ENCODE measurements at places on chromosomes 7 and 10.

DNA sequence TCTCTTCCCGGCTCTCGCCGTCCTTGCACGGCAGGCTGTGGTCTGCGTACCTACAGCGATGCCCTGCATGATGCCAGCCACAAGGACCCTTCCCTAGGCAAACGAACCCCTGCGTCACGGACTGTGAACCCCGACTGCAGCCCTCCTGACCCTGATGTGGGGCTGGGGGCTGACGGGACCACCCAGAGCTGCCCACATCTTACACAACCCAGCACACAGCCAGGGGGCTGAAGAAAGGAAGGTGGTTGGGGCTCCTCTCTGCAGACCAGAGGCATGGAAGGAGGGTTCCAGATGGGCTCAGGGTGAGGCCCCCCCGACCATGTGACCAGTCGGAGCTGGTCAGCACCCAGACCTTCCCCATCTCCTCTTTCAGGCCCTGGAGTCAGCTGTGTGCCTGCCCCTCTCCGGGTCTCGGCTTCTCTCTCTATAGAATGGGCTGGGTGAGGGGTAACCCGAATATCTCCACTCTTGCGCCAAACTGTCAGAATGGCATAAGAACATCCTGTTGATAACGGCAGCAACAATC, 41.4 kb downstream of the EBF3 start:
- DNase-seq = no peak

DNA sequence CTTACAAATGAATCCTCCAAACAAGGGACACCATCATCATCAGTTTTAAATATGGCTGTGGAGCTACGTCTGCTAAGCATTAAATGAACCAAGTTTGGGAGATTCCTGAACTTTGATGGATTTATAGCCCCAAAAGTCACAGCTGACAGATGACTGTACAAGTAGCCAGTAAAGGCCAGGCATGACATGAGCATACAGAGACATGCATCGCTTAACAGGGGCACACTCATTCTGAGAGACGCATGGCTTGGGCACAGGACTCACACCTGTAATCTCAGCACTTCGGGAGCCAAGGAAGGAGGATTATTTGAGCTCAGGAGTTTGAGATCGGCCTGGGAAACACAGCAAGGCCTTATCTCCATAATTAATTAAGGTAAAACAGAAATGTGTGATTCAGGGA, 166.2 kb downstream of the PARD3 start:
- no peak for DNase-seq

DNA sequence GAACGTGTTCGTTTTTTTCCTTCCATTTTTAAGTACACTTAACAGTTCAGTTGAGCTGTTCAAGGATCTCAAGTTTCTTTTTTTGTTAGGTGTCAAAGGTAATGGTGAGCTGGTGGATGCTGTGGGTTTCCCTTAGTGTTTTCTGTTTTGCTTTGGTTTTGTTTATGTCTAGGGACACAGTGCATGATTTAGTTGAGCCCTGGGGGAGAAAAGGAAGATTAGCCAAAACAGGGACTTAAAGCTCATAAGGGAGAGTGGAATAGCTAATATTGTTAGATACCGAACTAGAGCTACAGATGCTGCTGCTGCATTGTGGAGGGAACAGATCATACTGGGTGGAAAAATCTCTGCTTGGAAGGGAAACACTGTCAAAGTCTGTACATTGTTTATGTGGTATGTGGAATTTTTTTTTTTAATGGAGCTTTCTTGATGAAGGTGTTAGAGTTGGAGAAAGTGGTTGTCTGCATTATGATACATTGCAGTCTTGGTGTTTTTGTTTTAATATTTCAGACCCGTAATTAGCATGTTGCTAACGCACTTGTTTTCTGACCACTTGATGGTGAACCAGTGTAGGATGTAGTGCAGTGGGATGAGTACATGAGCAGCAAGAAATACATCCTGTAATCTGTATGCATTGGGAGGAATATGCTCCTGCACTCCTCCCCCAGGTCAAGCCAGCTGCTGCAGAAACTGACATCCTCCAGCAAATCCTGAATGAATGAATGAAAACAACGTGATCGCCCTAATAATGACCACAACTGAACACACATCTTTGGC, 2.1 kb downstream of the GLCCI1 start:
- no peak for DNase-seq

DNA sequence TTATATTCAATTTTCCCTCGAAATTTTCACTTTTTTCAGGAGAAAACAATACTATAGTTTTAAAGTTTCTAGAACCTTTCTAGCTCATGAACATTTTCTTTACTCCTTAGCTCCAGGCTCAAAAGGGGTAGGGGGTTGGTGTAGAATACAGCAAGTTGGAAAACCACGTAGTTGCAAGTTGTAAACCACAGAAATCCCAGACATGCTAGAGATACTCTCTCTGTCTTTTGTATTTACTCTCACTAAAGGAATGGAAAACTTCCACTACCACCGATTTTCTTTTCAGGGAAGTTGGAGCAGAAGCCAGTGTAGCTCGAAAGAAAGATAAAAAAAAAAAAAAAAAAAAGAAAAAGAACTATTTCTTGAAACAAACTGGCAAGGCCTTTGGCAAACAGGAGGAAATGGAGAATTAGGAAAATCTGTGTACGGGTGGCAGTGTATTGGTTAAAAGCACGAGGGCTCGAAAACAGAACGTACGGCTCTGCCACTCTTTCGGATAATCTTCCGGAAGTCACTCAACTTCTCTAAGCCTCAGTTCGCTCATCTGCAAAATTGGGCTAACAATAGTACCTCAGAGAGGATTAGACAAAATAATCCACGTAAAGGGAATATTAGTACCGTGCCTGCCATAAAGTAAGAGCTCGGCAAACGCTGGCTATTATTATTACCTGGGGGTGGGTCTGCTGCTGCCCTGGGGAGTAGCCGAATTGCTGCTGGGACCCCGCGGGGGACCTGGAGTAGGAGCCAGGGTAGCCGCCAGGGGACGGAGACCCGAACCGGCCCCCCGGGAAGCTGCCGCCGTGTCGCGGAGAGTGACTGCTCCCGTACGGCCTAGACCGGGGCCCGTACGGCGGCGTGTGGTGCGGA, 628 bp downstream of the MPLKIP start:
- no peak for DNase-seq

GRCh38 chr7:29248713-29249382, 54.3 kb downstream of the CHN2 start:
- no peak for DNase-seq

DNA sequence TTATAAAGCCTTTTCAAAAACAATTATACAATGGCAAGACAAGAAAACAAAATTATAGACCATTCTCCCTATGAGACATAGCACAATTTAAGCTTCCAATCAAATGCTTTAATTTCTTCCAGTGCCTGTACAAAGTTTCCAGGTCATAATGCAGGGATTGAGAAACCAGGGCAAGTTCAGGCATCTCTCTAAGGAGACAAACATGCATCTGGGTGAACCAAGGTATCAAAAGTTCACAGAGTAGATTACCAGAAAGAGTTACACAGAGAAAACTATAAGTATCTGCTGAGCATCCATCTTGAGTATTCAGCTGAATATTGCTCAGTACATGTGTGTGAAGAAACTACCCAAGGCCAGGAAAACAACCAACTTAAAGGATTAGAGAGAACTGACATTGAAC, 89.1 kb downstream of the COL28A1 start:
- DNase-seq = no peak

GRCh38 chr10:112126172-112126571, 57.4 kb downstream of the GPAM start:
- no peak for DNase-seq

GRCh38 chr7:9264395-9264794, 831.0 kb downstream of the NXPH1 start:
- DNase-seq = no peak

- no peak for DNase-seq
Measured at GRCh38 chr7:27073076-27073475, 22.7 kb downstream of the HOXA1 start.

- DNase-seq = no peak
Measured at GRCh38 chr7:70470746-70471145, 661.2 kb upstream of the GALNT17 start.

DNA sequence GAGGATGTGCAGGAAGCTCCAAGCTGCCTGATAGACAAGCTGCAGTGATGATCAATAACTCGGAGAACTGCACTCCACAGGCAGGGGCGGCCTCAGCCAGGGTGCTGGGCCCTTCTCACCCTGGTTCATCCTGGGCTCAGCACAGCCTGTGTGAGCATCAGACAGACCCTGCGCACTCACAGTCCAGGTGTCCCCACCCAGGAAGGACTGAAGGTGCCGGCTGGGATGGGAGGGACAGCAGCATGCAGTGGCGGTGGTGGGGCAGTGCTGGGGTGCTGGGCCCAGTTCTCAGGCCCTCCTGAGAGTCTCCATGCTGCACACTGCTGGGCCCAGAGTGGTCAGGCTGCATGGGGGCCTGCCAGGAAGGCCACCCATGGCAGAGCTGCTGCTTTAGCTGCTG, 74.1 kb downstream of the ITIH5 start:
- DNase-seq = no peak

- DNase-seq = no peak
Measured at GRCh38 chr10:14564268-14564744, 210.4 kb downstream of the FAM107B start.

- no peak for DNase-seq
Measured at GRCh38 chr10:23293973-23294590, 50.5 kb downstream of the C10orf67 start.

GRCh38 chr7:11935905-11936304, 103.9 kb upstream of the THSD7A start:
- no peak for DNase-seq

GRCh38 chr7:134059921-134060320, 67.2 kb upstream of the LRGUK start:
- DNase-seq = no peak

DNA sequence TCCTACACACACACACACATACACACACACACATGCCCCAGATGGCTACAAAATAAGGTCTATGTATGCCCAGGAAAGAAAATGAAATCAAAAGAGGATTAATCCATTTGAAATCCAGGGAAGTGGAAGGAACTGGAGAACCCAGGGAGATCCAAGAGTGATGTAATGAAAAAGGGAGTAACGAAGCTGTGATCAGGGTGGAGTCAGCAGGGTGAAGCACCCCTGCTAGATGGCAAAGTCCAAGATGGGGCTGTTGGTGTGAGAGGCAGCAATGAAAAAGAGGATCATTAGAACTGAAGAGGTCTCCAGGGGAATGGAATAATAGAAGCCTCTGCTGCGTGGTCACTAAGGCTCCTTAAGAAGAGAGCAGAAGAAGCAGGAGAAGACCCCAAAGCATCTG, 43.6 kb upstream of the IL6 start:
- DNase-seq = no peak

DNA sequence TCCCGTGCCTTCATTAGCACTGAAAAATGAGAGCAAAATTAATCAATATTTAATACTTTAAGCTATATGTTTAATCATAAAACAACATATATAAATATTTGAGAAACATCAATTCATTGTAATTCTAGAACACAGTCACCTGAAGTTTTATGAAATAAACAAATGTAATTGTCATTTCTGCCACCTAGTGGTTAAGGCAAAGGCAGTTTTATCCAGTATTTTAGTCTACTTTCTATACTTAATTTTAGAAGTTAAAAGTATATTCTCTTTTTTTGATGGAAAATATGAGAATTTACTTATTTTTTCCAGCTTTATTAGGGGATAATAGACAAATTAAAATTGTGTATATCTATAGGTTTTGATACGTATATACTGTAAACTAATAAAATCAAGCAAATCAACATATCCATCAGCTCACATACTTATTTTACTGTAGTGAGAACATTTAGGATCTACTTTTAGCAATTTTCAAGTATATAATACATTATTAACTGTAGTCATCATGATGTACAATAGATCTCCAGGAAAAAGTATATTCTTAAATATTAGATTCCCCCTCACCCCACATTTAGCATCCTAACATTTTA, 16.9 kb downstream of the PCGF6 start:
- DNase-seq = no peak

GRCh38 chr7:135684136-135684535, 21.8 kb downstream of the STMP1 start:
- DNase-seq = no peak

DNA sequence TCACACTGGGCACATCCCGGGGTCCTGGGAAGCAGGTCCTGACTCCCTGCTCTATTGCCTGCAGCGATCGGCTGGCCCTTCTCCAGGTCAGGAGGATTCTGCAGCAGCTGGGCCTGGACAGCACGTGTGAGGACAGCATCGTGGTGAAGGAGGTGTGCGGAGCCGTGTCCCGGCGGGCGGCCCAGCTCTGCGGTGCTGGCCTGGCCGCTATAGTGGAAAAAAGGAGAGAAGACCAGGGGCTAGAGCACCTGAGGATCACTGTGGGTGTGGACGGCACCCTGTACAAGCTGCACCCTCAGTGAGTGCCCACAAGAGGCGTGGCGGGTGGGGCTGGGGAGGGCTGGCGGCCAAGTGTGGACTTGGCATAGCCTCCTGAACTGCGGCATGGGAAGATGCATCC, 12.8 kb upstream of the HK1 start:
- no peak for DNase-seq

DNA sequence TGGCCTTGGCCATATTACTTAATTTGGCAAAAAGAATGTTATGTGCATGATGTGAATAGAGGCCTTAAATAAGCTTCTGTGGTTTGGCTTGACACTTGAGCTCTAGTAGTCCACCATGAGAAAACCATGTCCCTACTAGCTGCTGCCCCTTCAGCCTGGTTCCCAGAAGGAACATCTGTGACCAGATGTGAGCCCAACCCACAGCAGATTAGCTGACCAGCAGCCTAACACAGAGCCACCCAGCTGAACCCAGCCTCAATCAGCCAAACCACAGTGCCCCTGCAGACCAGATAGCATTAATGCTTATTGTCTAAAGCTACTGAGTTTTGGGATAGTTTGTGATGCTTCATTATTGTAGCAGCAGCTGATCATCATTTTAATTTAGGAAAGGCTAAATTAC, 16.6 kb downstream of the JAZF1 start:
- DNase-seq = no peak
